Fibroblast of gingiva (primary cell): ENCODE measurements at places on chromosomes 4 and X.

- DNase-seq = no peak
Observed at GRCh38 chr4:145770124-145770523, 90.2 kb downstream of the C4orf51 start.

- no peak for DNase-seq
Observed at GRCh38 chr4:27638163-27638915, 777.7 kb downstream of the STIM2 start.

- peak; percentile 71 for DNase-seq
Observed at GRCh38 chrX:10797466-10797865, 177.1 kb upstream of the MID1 start.

GRCh38 chr4:8306511-8307021, 37.0 kb downstream of the HTRA3 start:
- DNase-seq = no peak

- DNase-seq = no peak
Observed at GRCh38 chr4:70948665-70949260, 44.7 kb upstream of the DCK start.

DNA sequence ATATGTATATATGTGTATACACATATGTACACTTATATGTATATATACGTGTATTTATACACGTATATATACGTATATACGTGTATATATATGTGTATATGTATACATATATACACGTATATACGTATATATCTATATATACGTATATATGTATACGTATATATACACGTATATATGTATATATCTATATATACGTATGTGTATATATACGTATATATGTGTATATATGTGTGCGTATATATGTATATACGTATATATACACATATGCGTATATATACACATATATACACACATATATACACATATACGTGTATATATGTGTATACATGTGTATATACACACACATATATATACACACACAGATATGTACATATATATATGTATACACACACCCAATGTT, 348.0 kb upstream of the LCORL start:
- no peak for DNase-seq

GRCh38 chr4:140046543-140046942, 107.4 kb downstream of the MAML3 start:
- DNase-seq = no peak

DNA sequence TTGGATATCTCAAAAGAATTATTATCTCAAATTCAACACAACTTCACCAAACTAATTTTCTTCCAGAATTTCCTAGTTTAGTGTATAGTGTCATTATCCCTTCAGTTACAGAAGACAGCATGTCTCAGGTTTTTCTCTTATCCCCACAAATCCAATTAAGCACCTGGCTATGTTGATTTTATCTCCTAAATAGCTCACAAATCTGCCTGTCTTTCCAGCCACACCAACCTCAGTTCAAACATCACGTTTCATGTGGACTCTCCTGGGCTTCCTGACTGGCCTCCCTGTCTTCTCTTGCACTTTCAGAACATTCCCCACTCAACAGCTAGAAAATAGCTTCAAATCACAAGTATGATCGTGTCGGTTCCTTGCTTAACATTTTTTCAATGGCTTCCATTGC, 14.8 kb downstream of the STK32B start:
- DNase-seq = no peak

DNA sequence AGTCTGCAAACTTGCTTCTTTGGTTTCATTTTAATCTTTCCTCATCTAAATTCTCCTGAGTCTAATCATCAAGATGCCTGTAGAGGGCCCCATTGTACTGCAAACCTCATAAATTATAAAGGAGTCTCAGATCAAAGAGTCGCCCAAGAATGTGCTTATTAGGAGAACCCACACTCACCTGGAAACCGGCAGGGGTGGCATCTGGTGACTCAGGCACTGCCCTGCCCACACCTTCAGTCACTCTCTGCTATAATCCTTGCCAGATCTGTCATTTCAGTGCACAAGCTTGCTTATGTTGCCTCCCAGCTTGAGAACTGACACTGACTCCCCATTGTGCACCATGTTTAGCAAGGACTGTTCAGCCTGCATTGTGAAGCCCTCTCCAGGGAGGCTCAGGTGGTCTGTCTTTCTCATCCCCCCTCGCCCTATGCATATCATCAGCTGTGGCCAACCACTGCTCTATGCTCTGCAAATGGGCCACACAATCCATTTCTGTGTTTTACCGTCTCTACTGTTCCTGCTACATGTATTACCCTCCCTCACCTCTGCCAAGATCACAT, 12.4 kb downstream of the EPGN start:
- peak; percentile 54 for DNase-seq

- DNase-seq = peak; percentile 74
Observed at GRCh38 chrX:102765809-102766208, 45.3 kb downstream of the GPRASP3 start.

DNA sequence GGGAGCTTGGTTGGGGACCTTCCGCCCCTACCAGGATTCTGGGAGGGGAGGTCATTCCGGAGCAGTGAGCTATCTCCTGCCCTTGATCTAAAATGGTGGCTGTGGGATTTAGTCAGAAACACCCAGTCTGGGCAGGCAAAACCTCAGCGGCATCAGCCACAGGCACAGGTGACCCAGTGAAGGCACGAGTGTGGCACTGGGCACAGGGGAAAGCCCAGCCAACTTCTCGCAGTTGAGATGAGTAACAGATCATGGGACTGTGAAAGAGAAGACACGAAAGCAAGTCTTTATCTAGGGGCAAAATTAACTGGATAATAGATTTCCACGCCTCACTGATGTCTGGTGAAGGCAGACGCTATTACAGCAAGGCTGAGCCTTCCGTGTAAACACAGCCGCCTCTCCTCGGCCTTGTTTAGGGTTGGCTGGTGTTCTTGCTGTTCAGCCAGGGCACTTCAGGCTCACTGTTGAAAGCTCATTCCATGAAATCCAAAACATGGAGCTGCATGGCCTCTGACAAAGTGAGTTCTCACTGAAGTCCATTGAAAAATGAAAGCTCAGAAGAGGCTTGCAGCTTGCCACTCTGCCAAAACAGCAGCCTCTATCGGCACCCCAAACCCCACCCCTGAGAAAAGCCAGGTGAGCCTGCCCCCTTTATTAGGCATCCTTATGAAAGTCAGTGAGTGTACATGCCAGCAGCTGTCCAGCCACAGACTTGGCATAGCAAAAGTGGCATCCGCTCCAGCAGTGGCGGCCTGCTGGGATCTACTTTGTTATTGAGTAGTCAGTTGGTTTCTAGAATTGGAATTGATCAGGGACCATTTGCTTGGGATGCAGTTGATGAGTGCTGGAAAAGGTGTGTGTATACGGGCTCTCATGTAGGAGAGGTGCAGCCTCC, 102.3 kb upstream of the MTM1 start:
- peak; percentile 10 for DNase-seq

DNA sequence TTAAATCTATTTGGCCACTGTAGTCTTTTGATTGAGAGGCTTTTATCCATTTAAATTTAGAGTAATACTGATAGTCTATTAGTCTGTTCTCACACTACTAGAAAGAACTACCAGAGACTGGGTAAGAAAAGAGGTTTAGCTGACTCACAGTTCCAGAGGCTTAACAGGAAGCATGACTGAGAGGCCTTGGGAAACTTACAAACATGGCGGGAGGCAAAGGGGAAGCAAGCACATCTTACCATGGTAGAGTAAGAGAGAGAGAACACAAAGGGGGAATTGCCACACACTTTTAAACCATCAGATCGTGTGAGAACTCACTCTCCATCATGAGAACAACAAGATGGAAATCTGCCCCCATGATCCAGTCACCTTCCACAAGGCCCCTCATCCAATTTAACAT, 410.9 kb downstream of the PDGFC start:
- DNase-seq = no peak

- no peak for DNase-seq
Observed at GRCh38 chr4:12586242-12587006, 897.7 kb downstream of the RAB28 start.

- peak; percentile 80 for DNase-seq
Observed at GRCh38 chr4:13700021-13700857, 72.7 kb upstream of the BOD1L1 start.

- DNase-seq = no peak
Observed at GRCh38 chrX:48468247-48468671, 1.8 kb downstream of the SLC38A5 start.

DNA sequence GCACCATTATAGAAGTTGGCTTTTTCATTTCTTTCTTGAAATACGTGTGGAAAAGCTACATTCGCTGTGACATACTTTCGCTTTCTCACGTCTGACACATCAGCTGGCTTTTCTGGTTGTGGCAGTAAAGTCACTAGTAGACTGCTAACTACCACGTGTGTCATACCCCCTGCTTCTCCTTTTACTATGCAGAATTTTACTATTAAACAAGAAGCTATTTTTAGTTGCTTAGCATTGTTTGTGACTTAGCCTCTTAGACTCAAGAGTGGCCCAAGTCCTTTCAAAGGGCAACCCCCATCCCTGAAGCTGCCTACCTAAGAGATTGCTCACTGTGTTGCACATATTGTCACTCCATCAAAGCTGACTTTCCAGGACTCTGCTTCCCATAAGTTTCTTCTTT, 2.1 kb upstream of the IL2 start:
- DNase-seq = no peak

GRCh38 chr4:93743022-93743421, 85.5 kb upstream of the ATOH1 start:
- no peak for DNase-seq

DNA sequence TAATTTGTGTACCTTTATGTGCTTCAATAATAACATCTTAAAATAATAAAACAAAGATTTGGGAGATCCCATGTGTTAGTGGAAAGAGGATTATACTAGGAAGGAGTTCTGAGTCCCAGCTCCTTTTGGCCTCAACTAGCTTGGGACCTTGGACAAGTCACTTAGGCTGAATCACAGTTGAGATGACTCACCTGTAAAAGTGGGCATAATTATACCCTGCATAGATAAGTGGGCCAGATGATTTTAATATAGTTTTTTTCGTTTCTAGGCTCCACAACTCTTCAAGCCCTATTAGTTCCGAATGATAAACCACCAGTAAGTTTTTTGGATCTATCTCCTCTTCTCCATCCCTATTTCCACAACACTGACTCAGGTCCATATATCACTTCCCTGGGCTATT, 131.8 kb downstream of the ENOX2 start:
- DNase-seq = no peak

GRCh38 chrX:72620550-72621145, 48.0 kb upstream of the HDAC8 start:
- peak; percentile 82 for DNase-seq
